Activated T-cell treated with anti-CD3 and anti-CD28 coated beads for 1 hour (primary cell): ENCODE measurements at places on chromosomes 3 and 15.

GRCh38 chr3:156630773-156631093 lies 43.7 kb upstream of the TIPARP start:
- no peak for DNase-seq

DNA sequence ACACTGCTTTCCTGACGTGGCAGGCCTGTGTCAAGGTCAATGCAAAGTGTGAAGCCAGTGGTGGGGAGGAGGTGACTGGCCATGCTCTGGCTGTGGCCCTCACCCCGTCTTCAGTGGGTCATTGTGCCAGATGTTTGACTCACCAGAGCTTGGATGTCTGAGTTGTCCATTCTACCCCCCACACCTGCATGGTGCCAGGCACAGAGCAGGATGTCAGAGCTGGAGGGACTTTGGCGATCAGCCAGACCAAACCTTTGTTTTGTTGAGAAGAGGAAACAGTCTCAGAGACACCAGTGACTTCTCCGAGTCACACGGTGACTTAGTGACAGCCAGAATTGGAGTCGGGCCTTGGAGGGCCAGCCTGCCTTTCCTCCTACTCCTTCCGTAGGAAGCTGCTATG lies 49.5 kb downstream of the SMAD6 start:
- DNase-seq = no peak

GRCh38 chr3:1902416-1902815 lies 196.2 kb upstream of the CNTN4 start:
- DNase-seq = no peak

- no peak for DNase-seq
Measured at GRCh38 chr3:198112031-198112430, 152.0 kb downstream of the LMLN start.

GRCh38 chr3:16147220-16147994 lies 27.1 kb upstream of the GALNT15 start:
- no peak for DNase-seq

DNA sequence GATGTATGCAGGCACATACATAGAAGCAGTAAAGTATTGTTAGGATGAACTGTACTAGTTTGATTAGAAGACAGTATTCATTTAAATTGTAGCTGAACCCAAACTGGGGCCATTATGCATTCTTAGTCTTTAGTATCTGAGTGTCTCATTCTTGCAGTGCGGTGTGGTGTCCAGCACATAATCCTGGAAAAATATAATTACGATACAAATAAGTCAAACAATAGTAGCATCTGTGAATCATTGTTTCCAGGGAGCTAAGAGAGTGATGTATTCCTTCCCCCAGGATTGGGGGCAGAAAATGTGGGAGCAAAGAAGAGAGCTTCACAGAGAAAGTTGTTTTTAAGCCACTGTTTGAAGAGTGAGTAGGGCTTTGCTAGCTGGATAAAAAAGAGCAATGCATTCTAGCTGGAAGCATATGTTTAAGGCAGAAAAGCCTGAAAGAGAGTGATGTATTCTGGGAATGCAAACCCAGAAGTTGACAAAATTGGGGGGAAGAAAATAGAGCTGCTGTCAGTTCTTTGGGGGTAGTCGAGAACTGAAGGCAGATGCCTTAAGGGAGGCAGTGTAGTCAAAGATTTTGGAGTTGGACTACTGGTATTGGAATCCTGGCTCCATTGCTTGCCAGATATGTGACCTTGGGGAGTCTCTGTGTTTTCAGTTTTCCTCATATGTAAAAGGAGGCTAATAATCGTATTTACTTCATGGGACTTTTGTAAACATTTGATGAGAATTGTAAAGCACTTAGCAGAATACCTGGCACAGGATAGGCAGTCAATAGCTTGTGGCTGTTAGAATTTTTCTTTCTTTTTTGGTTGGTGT lies 14.1 kb downstream of the SLMAP start:
- DNase-seq = no peak

DNA sequence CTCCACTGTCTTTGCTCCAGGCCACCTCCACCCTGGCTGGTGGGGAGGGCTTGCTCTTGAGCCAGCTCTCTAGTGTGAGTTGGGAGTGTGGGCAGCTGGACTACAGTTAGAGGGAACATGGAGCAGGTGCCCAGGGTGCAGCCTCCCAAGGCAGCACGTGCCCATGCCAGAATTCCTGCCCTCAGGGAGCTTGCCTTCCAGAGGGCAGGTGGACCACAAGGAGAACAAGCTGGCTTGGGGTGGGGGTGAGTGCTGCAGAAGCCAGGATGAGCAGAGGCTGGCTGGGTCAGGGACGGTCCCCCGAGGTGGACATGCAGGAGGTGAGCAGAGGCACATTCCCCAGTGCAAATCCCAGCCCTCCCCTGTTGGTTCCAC lies 89.5 kb downstream of the VGLL4 start:
- no peak for DNase-seq

GRCh38 chr3:172065967-172066762 lies 26.8 kb downstream of the FNDC3B start:
- DNase-seq = no peak

- DNase-seq = no peak
Measured at GRCh38 chr15:38795471-38796245, 231.0 kb upstream of the RASGRP1 start.

- no peak for DNase-seq
Measured at GRCh38 chr3:161042023-161042501, 63.1 kb downstream of the B3GALNT1 start.

DNA sequence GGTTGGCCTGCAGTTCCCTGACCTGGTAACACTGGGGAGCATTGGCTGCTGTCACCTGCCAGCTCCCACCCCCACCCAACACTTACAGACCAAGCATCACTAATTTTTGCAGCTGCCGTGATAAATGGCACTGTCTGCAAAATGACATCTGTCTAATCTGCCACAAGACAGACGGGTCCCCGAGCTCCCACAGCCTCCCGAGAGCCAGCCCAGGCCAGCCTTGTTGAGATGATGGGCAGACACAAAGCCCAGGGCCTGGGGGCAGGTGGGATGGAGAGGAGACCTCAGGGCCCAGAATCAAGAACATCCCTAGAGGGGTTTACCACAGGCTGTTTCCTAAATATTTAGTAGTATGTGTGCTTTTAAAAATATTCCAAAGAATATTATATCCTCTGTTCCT lies 203.4 kb downstream of the TBC1D2B start:
- DNase-seq = no peak

GRCh38 chr3:182450942-182451787 lies 342.1 kb upstream of the ATP11B start:
- no peak for DNase-seq

GRCh38 chr15:55884223-55884622 lies 109.2 kb downstream of the NEDD4 start:
- DNase-seq = no peak

DNA sequence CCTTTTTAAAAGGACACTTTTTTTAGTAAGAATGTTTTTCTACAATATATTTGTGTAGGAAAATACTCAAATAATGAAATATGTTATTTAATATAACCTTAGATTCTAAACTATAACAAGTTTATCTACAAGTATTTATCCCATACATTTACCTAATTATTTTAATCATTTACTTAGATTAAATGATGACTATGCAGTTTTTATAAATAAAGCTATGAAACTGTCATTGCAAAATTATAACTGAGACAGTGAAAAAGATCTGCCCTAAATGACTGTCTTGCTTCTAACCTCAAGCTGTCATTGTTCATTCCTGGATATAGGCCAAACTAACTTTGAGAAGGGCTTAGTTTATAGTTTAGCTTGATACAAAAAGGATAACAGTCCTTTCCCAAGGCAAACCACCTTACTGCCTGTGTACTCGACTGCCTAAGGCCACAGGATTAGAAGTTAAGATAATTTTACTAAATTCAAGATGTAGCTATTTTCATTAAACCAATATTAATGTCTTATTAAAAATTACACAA lies 84.1 kb downstream of the GLDN start:
- no peak for DNase-seq

DNA sequence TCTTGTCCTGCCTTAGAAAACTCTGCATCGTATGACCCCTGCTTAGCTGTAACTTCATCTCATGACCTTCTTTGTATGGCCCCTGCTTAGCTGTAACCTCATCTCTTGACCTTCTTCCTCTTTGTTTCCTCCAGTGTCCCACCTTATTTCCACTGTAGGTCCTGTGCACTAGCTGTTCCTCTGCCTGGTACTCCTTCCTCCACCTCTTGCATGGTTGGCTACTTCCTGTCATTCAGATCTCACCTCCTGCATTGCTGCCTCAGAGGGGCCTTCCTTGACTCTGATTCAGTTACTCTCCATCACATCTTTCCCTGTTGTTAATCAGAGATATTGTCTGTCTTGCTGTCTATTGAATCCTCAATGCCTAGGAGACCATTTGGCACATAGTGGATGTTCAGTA lies 63.2 kb downstream of the PDE8A start:
- no peak for DNase-seq

DNA sequence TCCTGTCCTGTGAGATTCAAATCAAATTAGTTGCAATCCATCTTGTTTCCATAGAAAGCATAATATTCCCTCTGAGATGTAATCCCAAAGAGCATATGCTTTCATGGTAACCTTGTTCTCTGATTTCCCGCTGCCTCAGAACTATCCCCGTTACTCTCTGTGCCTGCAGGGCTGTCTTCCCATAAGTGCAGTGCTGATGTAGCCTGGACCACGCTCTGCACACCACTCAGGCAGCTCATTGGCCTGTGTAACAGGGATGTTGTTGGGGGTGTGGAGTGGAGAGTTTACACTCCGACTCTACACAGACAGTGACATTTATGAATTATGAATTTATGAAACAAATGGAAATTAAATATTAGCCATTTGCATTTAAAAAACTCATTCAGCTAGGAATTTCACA lies 33.6 kb upstream of the CNTN3 start:
- DNase-seq = no peak

DNA sequence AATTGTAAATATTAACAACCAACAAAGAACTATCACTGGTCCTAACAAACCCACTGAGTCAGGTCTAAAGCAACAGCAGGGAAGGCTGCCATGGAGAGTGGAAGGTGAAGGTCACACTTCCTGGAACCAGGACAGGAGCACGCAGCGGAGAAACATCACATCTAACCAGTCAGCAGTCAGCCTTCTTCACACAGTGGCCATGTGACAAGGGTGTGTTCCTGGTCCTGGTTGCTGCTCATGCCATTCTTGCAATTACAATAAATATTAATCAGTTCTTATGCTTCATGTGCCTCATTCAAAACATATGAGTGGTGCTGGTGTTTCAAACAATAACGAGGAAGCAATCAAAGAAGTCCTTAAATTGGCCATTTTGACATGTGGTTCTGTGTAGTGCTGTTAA lies 162.8 kb downstream of the ARRDC4 start:
- no peak for DNase-seq

DNA sequence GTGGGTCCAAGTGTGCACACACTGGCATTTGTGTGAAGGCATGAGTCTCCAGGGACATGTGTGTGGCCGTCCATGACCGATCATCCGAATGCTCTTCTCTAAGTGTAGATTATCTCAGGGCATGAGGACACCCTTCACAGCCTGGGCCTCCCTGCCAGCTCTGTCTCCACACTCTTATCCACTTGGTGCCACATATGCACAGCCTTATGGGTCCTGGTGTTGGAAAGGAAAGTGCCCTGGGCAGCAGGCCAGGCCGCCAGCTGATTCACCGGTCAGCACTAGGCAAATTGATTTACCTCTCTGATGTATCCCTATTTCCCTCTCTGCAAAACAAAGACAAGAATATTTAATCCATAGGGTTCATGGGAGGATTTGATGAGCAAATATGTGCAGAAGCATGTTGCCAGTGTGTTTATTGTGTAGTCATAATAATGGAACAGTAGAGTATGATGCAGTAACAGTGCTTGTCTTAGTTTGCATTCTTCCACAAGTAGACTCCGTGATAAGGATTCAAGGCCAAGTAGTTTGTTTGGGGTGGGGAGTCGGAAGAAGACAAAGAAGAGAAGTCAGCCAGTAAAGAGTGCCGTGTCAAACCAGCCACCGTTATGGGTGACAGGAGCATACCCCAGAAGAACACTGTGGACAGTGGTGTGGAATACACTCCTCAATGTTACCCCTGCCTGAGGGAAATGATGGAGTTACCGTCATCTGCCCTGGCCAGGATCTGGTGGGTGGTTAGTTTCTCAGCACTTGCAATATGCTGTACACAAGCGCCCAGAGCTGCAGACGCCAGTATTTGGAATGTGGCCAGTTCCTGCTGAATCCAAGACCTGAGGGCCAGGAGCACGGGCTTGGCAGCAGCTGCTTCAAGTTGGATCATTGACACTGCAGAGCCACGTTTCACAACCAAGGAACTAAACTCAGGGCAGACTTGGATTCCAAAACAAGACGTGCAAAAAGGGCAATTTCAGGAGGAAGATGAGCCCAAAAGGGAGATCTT lies 85.1 kb downstream of the MTHFS start:
- DNase-seq = no peak

DNA sequence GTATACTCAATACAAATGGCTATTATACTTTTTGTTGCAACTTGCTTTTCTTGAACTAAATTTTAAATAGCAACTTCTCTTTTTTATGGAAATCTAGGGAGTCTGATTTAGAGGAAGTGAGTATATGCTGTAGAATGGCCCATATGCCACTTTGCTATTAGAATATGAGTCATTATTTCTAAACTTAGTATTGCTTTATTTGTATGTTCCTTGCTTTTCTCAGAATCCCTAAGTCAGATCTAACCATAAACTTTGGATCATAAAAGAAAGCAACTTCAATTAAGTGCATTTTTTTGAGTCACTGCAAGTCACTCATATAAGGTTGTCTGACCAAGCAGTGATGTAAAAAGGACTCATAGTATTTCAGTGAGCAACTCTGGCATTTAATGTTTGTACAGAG lies 17.5 kb upstream of the SPTSSB start:
- no peak for DNase-seq

GRCh38 chr3:126880901-126881300 lies 102.0 kb upstream of the PLXNA1 start:
- DNase-seq = no peak

- no peak for DNase-seq
Measured at GRCh38 chr3:197135212-197135611, 105.6 kb upstream of the MELTF start.

DNA sequence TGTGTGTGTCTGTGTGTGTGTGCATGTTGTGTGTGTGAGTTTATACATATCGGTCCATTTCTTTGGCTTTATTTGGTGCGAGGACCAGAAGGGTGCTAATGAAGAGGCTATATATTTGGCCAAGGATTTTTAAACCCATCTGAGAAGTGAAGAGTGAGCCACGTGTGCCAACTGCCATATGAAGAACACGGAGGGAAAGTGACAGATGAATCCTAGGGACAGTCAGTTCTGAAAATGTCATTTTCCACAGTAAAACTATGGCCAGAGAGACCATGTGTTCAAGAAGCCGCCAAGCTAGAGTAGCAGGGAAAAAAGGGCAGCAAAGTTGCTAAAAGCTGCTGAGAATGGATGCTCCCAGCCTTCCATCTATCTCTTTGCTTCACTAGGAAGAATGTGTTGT lies 297.3 kb upstream of the LMCD1 start:
- DNase-seq = no peak

- no peak for DNase-seq
Measured at GRCh38 chr15:25249236-25250010, 189.4 kb downstream of the UBE3A start.
